ENCODE measurements at places on chromosomes 12 and 14.

GRCh38 chr12:67646775-67647174 is 1.8 kb upstream of the DYRK2 start:
- H3K4me1 ChIP-seq = peaks cover 8% of the 10 kb centered on the region
- no peak overlapping the region for H3K4me3 ChIP-seq
- no peaks in the 10 kb centered on the region for H3K36me3 ChIP-seq

DNA sequence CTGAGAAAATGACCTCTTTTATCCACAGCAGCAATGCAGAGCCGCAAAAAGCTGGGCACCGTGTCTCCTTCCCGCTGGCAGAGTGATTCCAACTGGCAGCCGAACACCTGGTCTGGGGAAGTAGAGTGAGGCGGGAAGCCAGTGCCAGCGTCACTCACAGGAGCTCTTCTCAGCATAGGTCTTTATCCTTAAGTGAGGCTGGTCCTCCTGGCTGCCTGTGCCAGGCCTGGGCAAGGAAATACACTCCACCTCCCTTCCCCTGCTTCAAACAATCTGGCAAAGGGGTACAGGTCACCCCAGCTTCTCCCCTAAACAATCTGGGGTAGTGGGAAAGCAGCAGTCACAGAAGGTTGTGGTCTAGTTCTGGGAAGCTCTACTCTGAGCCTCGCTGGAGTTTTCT is 4.8 kb downstream of the ARHGAP9 start:
- no peak overlapping the region for H3K27ac ChIP-seq
- no peaks in the 10 kb centered on the region for H3K36me3 ChIP-seq
- peaks cover 15% of the 10 kb centered on the region for H3K4me1 ChIP-seq
- H3K27me3 ChIP-seq = no peaks in the 10 kb centered on the region
- DNase-seq = no peak

DNA sequence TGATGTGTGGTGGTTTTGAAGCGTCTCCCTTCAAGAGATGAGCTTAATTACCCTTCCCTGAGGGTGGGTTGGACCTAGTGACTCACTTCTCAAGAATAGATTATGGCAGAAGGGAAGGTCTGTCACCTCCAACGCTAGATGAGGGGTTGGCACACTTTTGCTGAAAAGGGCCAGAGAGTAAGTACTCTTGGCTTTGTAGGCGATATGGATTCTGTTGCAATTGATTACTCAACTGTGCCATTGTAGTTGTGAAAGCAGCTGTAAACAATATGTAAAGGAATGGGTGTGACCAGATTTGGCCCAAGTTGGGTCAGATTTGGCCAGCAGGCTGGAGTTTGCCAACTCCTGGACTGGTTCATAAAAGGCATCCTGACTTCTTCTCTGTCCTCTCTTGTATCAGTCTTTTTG is 53.3 kb downstream of the SMIM41 start:
- H3K4me3 ChIP-seq = no peak overlapping the region
- H3K4me1 ChIP-seq = no peaks in the 10 kb centered on the region

- no peaks in the 10 kb centered on the region for H3K4me1 ChIP-seq
- no peaks in the 10 kb centered on the region for H3K36me3 ChIP-seq
- no peak overlapping the region for H3K27ac ChIP-seq
These were observed 339.3 kb downstream of the NRXN3 start for GRCh38 chr14:78509516-78509915.

- no peak for DNase-seq
- no peaks in the 10 kb centered on the region for H3K36me3 ChIP-seq
- no peaks in the 10 kb centered on the region for H3K27me3 ChIP-seq
- H3K4me3 ChIP-seq = no peak overlapping the region
- no peaks in the 10 kb centered on the region for H3K4me1 ChIP-seq
These were observed 6.7 kb downstream of the RAB15 start for GRCh38 chr14:64965356-64966000.

GRCh38 chr12:55728186-55728938 is 447 bp downstream of the CD63 start:
- H3K27ac ChIP-seq = peak overlapping the region; percentile 98
- no peak for DNase-seq
- H3K4me3 ChIP-seq = peak overlapping the region; percentile 95
- H3K27me3 ChIP-seq = no peaks in the 10 kb centered on the region
- H3K36me3 ChIP-seq = peaks cover 21% of the 10 kb centered on the region
- peaks cover 23% of the 10 kb centered on the region for H3K4me1 ChIP-seq

- peak within 1 kb of the TSS; percentile 76 for H3K4me3 ChIP-seq
- H3K27ac ChIP-seq = peak within 1 kb of the TSS; percentile 93
- peaks cover 25% of the 10 kb centered on the region for H3K4me1 ChIP-seq
- peak; percentile 81 for DNase-seq
These were observed at the start of gene ORAI1 for GRCh38 chr12:121626087-121626852. TSS of gene ORAI1 (plus strand) at chr12:121626530.

- peak overlapping the region; percentile 10 for H3K4me3 ChIP-seq
- no peaks in the 10 kb centered on the region for H3K27me3 ChIP-seq
- peaks cover 45% of the 10 kb centered on the region for H3K4me1 ChIP-seq
- DNase-seq = no peak
- H3K36me3 ChIP-seq = no peaks in the 10 kb centered on the region
- H3K27ac ChIP-seq = peak overlapping the region; percentile 93
These were observed 4.5 kb downstream of the AJUBA start for GRCh38 chr14:22977684-22978486.

- no peak for DNase-seq
- H3K27ac ChIP-seq = no peak overlapping the region
- no peaks in the 10 kb centered on the region for H3K4me1 ChIP-seq
- H3K4me3 ChIP-seq = no peak overlapping the region
These were observed 196.1 kb upstream of the CDKN3 start for GRCh38 chr14:54200726-54201125.

DNA sequence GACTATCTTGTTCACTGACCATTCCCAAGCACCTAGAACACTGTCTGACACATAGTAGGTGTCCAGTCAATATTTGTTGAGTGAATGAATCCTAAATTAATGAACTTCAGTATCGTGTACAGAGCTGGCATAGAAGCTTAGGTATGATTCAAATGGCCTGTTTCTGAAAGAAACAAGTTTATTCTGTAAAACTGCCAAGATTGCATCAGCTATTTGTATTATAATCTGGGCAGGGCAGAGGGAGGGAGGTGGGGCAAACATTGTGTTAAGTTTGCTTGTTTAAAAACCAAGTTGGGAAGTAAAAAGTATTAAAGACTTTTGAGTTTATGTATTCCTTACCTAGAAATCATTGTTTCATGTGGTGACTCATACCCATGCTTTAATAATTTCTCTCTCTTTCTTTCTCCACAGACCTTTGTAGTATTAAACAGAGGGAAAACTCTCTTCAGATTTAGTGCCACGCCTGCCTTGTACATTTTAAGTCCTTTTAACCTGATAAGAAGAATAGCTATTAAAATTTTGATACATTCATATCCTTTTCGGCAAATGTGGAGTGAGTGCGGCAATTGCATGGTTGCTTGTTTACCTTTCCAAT is 92.8 kb downstream of the SCN8A start:
- no peaks in the 10 kb centered on the region for H3K27me3 ChIP-seq
- H3K36me3 ChIP-seq = no peaks in the 10 kb centered on the region

DNA sequence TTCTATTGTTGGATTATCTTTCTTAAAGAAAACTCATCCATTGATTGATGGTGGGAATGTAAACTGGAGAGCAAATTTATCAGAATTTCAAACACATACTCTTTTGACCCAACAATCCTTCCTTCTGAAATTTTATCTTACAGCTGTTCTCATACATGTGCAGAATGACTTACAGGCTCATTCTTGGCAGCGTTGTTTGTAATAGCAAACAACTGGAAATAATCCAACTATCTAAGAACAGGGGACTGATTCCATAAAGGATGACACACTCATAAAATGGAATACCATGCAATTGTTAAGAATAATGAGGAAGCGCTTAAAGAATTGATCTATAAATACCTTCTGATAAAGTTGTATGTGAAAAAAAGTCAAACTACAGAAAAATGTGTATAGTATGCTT is 24.0 kb downstream of the RHOJ start:
- no peaks in the 10 kb centered on the region for H3K27me3 ChIP-seq
- DNase-seq = no peak

DNA sequence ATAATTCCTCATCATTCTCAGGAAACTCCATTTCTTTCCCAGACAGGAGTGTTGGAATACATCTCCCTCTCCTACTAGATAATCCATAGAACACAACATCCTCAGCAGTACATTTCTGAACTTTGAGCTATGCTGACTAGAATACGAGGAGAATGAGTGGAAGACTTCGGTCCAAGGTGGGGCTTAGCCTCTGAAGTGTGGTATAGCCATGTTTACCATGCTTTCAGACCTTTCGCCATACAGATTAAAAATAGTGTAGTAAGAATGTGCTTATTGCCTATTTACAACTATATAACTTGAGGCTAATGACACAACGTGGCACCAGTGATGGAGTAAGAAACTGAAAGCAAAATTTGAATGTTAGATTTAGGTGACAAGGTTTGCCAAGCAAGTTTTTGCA is 184.5 kb upstream of the KRR1 start:
- H3K27me3 ChIP-seq = no peaks in the 10 kb centered on the region
- no peak overlapping the region for H3K27ac ChIP-seq
- no peak overlapping the region for H3K4me3 ChIP-seq
- no peak for DNase-seq
- no peaks in the 10 kb centered on the region for H3K36me3 ChIP-seq

DNA sequence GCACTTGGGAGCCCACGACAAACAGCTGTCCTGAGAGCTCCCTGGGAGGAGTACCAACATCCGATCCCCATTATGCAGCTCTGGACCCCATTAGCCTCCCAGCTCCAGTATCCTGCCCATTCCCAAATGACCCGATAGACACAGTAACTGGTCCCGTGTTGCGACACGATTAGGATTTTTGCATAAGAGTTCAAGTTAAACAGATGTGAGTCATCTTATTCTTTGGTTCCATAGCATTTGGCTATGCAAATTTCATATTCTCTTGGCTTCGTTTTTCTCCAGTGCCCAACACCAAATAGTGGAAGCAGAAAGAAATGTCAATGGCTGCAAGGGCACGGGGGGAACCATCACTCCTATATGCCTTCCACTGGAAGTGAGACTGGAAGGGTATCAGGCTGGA is 43.0 kb upstream of the LRRC10 start:
- DNase-seq = no peak
- peaks cover 3% of the 10 kb centered on the region for H3K4me1 ChIP-seq
- no peaks in the 10 kb centered on the region for H3K27me3 ChIP-seq
- no peak overlapping the region for H3K27ac ChIP-seq
- H3K4me3 ChIP-seq = no peak overlapping the region
- H3K36me3 ChIP-seq = no peaks in the 10 kb centered on the region

DNA sequence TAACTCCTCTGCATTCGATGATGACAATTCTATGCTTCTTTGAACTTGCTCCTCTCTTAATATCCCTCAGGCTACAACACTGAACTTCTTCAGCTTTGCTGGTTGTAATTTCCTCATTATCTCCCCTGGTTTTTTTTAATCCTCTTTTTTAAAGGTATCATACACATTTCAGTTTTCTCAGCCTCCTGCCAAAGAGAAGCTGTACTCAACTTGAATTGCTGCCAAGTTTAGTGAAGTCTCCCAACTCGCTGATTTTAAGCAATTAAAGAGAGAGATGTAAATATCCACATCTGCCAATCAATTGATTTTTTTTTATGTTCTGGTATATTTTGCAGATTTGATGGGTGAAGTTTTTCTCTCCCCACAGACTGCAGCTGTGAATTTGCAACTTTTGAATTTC is 817.8 kb downstream of the GALC start:
- H3K4me1 ChIP-seq = no peaks in the 10 kb centered on the region
- no peak for DNase-seq
- H3K4me3 ChIP-seq = no peak overlapping the region
- H3K27ac ChIP-seq = no peak overlapping the region
- no peaks in the 10 kb centered on the region for H3K27me3 ChIP-seq
- no peaks in the 10 kb centered on the region for H3K36me3 ChIP-seq

- H3K4me3 ChIP-seq = no peak overlapping the region
- H3K27ac ChIP-seq = no peak overlapping the region
- DNase-seq = no peak
- H3K27me3 ChIP-seq = no peaks in the 10 kb centered on the region
- H3K4me1 ChIP-seq = no peaks in the 10 kb centered on the region
- no peaks in the 10 kb centered on the region for H3K36me3 ChIP-seq
These were observed 138.8 kb upstream of the PRMT8 start for GRCh38 chr12:3352230-3352629.

GRCh38 chr12:58068706-58069105 is 127.3 kb downstream of the ATP23 start:
- no peaks in the 10 kb centered on the region for H3K27me3 ChIP-seq
- no peaks in the 10 kb centered on the region for H3K4me1 ChIP-seq
- no peaks in the 10 kb centered on the region for H3K36me3 ChIP-seq
- no peak overlapping the region for H3K27ac ChIP-seq
- no peak for DNase-seq

DNA sequence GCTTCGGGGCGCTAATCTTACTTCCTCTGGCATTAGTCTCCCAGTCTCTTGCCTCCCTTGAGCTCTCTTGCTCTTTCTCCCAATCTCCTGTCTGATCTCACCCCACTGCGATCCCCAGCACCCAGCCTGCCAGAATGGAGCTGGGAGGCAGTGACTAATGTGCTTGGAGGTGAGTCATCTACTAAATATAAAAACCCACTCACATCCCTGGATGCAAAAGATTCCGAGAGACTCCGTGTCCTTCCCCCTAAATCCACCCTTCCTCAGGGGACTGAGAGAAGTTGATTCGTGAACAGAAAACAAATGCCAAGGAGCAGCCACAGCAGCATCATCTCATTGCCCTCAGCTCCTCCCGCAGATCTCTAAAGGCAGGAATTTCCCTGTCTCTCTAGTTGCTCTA is 45.7 kb upstream of the KCNA5 start:
- H3K27me3 ChIP-seq = no peaks in the 10 kb centered on the region
- peak overlapping the region; percentile 43 for H3K4me3 ChIP-seq
- H3K4me1 ChIP-seq = peaks cover 5% of the 10 kb centered on the region
- H3K27ac ChIP-seq = peak overlapping the region; percentile 86
- no peaks in the 10 kb centered on the region for H3K36me3 ChIP-seq

DNA sequence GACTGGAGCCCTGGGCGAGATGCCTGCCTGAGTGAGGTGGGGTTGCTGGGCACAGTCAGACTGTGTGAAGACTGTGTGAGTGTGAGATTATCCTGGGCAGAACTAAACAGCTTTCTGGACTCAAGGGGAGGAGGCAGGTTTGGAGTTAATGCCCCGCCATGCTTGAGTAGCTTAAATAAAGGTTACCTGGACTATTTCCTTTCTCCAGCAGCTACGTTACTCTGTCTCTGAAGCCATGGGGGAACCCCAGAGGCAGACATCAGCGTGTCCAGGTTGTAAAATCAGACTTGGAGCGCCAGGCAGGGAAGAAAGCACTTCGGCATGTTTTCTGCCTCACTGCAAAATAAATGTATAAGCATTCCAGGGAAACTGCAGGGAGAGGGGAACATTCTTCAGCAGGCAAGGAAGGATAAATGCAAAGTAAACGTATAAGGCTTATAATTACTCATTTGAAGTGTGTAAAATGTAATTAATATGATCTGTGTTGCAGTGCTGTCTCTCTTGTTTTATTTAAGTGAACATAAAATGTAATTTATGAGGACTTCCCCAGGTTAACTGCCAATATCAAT is 129.7 kb downstream of the CHST11 start:
- H3K27me3 ChIP-seq = no peaks in the 10 kb centered on the region
- H3K27ac ChIP-seq = no peak overlapping the region
- H3K4me1 ChIP-seq = peaks cover 15% of the 10 kb centered on the region
- no peak for DNase-seq
- H3K4me3 ChIP-seq = no peak overlapping the region
- no peaks in the 10 kb centered on the region for H3K36me3 ChIP-seq

- peak overlapping the region; percentile 67 for H3K27ac ChIP-seq
- no peaks in the 10 kb centered on the region for H3K36me3 ChIP-seq
- no peak overlapping the region for H3K4me3 ChIP-seq
- H3K27me3 ChIP-seq = no peaks in the 10 kb centered on the region
- H3K4me1 ChIP-seq = peaks cover 31% of the 10 kb centered on the region
These were observed 59.0 kb upstream of the ATP2A2 start for GRCh38 chr12:110222027-110222426.

All from thoracic aorta (tissue), 2 donors.